T-helper 17 cell (primary cell): ENCODE measurements at places on chromosomes 3 and 15. TPM values are rescaled to one million over a fixed set of nuclear protein-coding genes. Genes with fewer than 3 reads are reported as not detected.

RAD51 gene
- 2.0 TPM for total RNA-seq

DLL4 gene
- not detected for total RNA-seq

NR1I2 gene
- total RNA-seq = not detected

HRH1 gene
- not detected for total RNA-seq

FSTL1 gene
- total RNA-seq = 17.4 TPM

TGM5 gene
- not detected for total RNA-seq

CHST2 gene
- total RNA-seq = 2.2 TPM

CCR8 gene
- total RNA-seq = 9.0 TPM

LARP6 gene
- not detected for total RNA-seq

CYP8B1 gene
- not detected for total RNA-seq

WDR72 gene
- total RNA-seq = not detected

MELTF gene
- total RNA-seq = 2.6 TPM

- DNase-seq = no peak
Observed at GRCh38 chr3:130514681-130515080, 2.3 kb upstream of the COL6A6 start.

DNA sequence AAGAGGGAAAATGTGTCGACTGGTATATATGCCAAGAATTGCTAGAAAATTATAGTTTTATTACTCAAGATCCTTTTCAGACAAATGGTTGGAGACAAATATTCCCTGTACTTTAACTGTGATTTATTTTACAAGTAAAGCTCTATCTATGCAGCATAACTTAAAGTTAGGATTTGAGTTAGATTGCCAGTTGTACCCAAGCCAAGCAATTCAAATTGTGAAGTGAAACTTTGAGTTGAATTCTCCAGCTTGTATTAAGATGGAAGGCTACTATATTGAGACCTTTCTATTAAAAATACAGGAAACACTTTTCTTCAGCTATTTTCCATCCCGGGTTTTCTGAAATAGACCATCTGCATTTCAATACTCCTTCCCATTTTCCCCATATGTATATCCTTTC is 333.1 kb upstream of the RBMS3 start:
- no peak for DNase-seq

GRCh38 chr15:94576889-94577533 is 345.6 kb downstream of the MCTP2 start:
- DNase-seq = no peak

- DNase-seq = no peak
Observed at GRCh38 chr3:108088697-108089096, 2.1 kb downstream of the CD47 start.

DNA sequence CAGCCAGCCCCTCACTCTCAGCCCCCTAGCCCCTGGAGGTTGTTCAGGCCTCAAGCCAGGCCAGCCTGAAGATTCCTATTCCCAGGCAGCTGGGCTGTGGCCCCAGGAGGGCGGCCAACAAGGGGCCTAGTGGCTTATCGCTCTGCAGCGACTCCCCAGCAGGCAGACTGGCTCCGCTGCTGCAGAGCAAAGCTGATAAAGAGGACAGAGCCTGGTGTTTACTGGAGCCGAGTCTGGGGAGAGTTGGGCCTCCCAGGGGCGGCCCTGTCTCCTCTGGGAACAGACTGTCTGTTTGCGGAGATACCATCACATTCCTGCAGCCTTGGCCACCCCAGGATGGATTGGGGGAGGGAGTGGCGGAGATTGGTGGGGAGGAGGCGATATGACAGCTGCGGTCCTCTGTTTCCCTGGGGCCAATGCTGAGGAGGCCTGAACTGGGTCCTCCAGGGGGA is 22.4 kb upstream of the SMAD6 start:
- DNase-seq = no peak

DNA sequence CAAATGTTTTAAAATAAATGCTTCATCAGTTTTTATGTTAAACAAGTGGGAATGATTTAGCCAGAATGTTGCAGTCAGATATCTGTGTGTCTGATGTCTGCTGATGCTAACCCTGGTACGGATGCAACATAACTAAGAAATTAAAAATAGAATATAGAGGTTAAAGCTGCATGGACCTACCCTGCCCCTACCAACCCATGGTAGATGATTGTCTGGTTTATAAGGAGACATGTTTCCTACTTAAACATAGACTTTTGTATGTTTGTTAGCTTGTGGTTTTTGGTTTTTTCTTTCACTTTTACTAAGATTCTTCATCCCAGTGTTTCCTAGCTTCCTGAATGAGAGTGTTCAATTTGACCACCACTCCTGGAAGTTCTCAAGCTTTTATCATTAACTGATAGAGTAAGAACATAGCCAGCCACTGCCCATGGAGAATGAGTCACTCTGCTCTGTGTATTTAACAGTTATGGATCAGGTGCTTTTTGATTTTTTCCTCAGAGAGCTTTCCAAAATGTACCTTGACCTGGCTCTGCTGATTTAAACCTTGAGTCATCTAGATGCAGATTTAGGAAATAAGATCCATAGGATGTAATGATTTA is 70.7 kb upstream of the VEPH1 start:
- no peak for DNase-seq

- no peak for DNase-seq
Observed at GRCh38 chr15:39542385-39543065, 38.4 kb upstream of the THBS1 start.

DNA sequence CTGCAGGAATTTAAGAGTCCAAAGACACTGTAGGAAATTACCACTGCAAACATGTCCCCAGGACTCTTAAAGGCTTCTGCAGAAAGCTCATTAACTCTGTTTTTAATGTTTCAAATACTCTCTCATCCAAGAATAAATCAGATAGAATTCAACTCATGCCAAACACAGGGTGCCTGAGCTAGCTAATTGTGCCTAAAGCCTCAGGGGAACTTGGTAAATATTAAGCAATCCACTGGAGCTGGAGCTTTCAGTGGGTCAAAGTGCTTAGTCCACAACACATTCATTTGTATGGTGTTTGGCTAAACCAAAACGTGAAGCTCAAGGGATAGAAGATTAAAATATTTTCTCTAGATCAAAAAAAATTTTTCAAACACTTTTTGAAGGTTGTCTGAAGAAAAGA is 131.4 kb downstream of the THRB start:
- no peak for DNase-seq

GRCh38 chr3:43190670-43191069 is 84.8 kb upstream of the POMGNT2 start:
- no peak for DNase-seq

- DNase-seq = no peak
Observed at GRCh38 chr3:181326637-181327223, 337.2 kb upstream of the DNAJC19 start.

DNA sequence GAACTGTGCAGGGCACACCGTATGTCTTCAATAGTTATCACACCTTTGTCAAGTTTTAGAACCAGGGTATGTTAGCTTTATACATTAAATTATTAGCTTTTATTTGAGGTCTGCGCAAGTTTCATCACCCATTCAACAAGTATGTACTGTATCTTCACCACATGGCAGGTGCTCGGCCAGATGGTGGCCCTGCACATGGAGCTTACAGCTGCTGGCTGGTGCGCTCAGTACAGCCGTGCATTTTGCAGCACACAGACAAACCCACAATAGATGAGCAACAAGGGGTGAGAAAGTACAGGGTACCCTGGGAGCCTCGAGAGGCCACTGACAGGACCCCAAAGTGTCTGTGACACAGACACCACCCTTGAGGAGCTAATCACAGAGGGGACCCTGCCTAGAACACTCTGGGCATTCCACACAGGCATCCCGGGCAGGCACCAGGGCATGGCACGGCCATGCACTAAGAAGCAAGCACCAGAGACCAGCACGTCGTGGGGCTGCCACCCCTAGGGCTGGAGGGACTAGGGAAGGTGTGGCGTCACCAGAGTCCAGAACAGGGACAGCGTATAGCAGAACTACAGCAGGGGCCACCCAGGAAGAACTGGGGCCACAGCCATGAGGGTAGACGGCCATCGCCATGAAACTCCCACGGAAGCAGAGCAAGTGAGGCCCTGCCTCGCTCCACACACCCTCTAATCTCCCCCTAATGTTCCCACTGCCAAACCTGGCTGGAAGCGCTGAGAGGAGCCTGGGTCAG is 27.4 kb downstream of the ZXDC start:
- DNase-seq = no peak

DNA sequence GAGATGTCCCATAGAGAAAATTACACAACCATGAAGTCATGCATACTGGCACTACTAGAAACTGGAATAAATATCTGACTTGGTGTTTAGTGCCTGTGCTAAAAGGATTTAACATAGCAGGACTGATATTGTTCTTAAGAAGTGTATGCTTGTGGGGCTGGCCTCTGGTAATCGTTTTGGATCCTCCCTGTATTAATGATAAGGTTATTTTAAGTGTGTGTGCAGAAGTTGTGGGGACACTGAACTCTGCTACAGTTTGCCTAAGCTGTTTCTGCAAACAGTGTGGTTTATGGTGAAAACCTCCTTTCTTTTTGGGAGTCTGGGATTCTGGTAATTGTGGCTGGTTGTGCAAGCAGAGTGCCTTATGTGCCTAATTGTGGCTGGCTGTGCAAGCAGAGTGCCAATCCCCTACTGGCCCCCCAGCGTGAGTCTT is 120.8 kb downstream of the CLASP2 start:
- DNase-seq = no peak

DNA sequence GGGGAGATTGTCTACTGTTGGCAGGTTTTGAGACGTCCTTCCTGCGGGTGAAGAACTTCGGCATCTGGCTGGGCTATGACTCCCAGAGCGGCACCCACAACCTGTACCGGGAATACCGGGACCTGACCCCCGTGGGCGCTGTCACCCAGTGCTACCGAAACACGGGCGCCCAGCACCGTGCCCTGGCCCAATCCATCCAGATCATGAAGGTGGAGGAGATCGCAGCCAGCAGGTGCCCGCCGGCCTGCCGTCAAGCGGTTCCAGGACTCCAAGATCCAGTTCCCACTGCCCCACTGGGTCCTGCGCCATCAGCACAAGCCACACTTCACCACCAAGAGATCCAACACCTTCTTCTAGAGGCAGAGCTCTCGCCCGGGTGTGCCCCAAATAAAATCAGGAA is 194.9 kb upstream of the EPHA6 start:
- DNase-seq = no peak

- no peak for DNase-seq
Observed at GRCh38 chr3:172707030-172707429, 3.8 kb downstream of the NCEH1 start.

DNA sequence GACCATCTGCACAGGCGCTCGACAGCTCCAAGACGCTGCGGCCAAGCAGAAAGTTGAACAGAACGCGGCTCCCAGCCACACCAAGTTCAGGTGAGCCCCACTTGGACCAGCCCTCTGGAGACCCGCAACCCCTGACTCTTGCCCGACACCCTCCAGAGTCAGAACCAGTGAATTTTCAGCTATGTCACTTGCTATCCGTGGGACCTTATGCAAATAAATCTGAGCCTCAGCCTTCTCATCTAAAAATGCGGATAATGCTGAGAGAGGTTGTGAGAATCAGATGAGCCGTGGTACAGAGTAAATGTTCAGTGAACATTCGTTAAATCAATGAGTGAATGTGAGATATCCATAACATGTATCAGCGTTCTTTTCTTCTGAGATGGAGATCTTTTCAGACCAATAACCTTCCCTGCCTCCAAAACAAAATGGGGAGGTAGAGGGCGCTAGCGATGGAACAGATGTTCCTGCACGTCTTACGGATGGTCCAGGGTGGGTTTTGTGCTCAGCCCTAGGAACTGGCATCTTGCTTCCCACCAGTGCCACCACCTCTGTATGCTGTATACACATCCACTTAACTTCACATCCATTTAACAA is 524 bp downstream of the MRPS11 start:
- DNase-seq = no peak

DNA sequence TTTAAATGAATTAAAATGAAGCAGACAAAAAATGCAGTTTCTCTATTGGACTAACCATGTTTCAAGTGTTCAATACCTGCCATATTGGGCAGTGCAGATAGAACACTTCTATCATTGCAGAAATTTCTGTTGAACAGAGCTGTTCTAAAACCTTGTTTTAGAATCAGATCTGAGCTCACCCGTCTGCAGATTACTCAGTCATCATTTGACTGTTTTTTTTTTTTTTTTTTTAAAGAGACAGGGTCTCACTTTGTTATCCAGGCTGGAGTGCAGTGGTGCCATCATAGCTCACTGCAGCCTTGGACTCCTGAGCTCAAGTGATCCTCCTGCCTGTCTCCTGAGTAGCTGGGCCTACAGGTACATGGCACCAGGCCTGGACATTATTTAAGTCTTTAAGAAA is 128.7 kb downstream of the APBA2 start:
- DNase-seq = no peak

DNA sequence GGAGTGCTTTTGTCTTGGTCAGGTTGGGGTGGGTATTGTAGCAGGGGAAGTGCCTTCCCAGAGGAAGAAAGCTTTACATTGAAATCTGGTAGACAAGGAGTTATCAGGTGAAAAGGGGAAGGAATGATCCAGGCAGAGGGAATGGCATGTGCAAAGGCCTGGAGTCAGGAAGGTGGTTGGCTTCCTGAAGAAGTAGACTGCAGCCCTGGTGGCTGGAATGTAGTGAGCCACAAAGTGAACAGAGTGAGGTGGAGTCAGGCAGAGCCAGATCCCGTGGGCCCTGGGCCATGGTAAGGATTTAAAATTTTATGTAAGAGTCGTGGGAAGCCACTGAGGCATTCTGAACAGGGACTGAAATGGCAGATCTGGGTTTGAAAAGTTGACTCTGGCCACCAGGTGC is 58.3 kb downstream of the RAB11A start:
- no peak for DNase-seq

- no peak for DNase-seq
Observed at GRCh38 chr3:126543457-126544061, 15.2 kb downstream of the C3orf22 start.

- no peak for DNase-seq
Observed at GRCh38 chr3:59658274-59658673, 608.4 kb upstream of the CFAP20DC start.

GRCh38 chr3:46868287-46868686 is 5.0 kb upstream of the MYL3 start:
- no peak for DNase-seq

GRCh38 chr15:84736375-84736774 is 12.0 kb upstream of the ZNF592 start:
- no peak for DNase-seq

GRCh38 chr15:83248151-83249029 is 36.1 kb downstream of the BNC1 start:
- DNase-seq = no peak

DNA sequence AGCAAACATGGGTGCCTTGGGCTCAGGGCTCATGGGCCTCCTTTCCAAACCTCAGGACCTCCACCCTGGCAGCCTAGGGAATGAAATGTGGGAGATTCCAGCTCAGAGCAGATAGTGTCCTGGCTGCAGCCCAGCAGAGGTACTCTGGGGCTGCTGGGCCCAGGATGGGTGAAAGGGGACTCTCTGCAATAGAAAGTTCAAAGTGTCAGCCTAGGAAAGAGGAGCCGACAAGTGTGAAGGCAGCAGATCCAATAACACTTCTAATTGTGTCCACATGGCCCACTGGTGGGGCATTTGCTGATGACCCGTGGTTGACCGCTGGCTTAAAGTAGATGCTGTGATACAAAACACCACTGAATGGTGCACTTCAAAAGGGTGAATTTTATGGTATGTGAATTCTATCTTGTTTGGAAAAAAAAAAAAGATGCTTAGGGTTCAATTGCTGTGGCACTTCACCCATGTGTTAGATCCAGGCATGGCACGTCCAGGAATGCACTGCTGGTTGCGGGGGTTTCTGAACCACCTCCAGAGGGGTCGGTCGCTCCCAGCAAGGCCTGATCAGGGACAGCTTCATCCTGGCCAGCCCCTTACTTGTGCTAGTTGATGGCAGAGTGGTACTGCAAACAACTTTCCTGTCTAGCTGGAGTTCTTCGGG is 20.9 kb downstream of the AMOTL2 start:
- no peak for DNase-seq
